ENCODE measurements at places on chromosomes 11 and 22. TPM values are rescaled to one million over a fixed set of nuclear protein-coding genes. Genes with fewer than 3 reads are reported as not detected.

- no peak for DNase-seq
These were observed 8.5 kb upstream of the XBP1 start for GRCh38 chr22:28808716-28809355.

- DNase-seq: no peak
These were observed 40.6 kb upstream of the ARL14EP start for GRCh38 chr11:30282289-30282631.

DNA sequence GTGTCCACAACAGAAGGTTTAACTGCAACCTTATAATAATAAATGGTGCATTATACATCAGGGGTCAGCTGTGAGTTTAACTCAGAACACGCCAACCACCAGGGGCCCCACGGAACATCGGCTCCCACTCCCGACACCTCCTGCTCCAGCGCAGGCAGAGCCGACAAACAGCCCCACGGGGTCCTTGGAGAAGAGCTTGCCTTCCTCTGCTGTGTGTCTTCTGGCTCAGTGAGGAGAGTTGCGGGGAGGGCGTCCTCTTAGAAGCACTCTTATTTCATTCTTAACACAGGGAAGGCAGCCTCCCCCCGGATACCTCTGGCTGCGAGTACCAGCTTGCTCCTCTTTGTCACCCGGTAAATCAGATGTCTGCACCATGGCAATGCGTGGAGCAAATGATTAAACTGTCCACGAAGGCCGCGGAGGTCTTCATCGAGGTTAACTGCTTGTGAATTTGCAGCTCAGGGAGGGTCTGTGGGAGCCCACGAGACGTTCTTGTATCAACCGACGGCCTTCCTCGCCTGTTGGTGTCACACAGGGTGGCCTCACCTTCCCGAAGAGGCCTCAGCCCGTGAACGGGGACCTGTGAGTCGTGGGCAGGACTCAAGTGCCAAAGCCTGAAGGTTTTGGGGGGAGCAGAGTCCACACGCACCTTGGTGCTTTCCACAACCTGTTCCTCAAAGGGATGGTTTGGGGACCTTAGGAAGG, 464.0 kb downstream of the BRD1 start:
- no peak for DNase-seq

DNA sequence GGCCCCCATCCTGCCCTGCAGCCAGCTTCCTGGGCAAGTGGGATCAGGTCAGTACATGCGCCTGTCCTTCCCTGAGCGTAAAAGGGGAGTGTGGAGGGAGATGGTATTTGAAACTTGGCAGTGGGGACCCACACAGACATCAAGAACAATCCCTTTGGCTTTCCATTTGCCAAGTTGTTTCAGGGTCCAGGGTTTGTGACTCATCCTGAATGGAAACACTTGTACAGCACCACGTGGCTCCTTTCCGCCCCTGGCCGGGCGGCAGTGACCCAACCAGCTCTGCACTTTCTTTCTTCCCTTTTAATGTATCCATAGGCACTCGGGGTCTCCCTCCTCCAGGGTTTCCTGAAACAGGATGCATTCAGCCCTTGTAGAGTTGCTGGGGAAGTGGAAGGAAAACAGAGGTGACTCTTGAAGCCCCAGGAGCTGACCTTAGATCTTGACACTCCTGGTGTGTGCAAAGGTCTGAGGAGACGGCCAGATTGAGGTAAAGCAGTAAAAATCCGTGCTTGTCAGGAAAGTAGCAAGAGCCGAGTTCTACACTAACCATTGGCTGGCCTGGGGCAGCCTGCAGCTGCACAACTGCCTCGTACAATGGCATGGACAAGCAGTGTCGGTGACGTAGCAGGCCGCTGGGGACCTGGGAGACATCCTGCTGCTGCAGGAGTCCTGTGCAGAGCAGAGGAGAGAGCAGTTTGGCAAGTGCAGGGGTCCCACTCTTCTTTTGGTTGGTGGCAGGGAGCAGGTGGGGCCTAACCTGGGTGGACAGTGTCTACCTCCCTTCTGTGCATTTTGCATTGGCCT, 189.8 kb downstream of the SNX19 start:
- DNase-seq: no peak

- no peak for DNase-seq
These were observed 258.9 kb downstream of the BUD13 start for GRCh38 chr11:116513894-116514293.

GRCh38 chr11:12285106-12285505, 92.3 kb upstream of the PARVA start:
- DNase-seq: no peak

DNA sequence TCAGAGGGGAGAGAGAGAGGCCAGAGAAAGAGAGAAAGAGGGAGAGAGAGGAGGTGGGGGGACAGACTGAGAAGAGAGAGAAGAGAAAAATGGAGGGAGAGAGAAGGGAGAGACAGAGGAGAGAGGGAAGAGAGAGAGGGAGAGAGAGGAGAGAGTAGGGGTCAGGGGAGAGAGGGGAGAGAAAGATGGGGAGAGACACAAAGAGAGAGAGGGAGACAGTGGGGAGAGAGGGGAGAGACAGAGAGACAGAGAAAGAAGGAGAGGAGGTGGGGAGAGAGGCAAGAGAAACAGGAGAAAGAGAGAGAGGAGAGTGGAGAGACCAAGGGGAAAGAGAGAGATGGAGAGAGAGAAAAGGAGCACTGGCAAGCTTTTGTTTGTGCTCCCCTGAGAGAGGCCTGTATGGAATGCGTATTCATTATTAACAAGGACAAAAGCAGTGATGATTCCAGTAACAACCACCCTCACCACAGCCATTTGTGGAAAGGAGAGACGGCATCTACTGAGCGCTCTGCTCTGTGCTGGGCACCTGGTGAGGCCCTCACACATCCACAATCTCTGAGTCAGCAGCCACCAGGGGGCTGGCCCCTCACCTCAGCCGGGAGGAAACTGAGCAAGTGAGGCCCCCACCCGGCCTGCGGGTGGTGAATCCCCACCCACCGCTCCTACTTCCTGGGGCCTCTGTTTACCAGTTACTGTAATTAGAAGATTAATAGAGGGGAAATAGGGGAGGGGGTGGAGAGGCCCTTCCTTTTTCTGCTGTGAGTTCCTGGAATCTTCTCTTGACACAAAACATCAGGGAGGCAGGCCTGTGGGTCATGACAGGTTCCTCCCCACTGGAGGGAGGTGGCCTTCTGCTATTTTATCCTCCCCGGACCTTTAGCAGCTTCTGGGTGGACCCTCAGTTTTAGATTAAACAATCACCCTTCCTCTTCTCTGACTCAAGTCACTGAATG, 14.6 kb upstream of the MIAT start:
- no peak for DNase-seq

DNA sequence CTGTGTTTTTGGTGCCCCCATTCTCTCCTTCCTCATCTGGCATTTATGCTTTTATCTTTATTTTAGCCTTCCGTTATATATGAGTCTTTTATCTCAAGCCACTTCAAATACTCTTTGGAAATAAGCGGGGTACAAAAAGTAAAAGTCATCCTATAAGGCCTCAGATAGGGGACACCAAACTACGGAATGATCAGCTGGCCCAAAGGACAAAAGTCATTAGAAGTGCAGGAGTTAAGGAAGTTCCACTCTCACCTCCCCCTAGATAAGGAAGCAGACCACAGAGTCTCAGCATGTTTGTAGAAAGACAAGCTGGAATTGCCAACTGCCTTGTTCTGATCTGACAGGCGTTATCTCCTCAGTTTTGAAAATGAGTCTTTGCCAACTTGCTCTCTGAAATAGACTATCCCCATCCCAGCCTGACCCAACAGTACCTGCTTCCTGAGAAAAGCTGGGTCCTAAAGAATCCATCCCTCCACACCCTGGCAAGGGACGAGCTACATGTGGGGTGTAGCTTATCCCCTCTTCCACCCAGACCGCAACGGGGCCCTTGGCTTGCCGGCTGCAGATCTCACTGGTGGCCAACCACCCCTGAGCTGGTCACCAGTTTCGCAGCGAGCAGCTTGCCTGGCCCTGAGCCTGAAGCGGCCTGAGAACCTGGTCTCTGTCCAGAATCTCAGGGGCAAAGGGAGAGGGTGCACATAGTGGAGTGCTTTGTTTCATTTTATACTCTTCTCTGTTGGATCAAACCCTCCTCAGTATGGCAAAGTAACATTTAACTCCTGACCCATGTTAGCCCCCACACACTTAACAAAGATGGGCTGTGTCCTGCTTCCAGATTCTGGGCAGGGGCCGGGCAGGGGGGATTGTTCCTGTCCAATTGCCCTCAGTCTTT, 13.8 kb downstream of the FADS2 start:
- no peak for DNase-seq

- DNase-seq: no peak
These were observed 46.9 kb upstream of the SYT9 start for GRCh38 chr11:7204778-7205177.

The OR8G1 gene
- polyA plus RNA-seq: not detected

The ZNF280A gene
- not detected for polyA plus RNA-seq

The TEX12 gene
- 0.52 TPM for polyA plus RNA-seq

The SCGB2A2 gene
- polyA plus RNA-seq: not detected
